Stimulated activated CD4-positive, alpha-beta T cell treated with anti-CD3 and anti-CD28 coated beads, TNF-alpha, amount 100 ng/mL, for 48 hours (primary cell): ENCODE measurements at places on chromosomes 7 and 10.

DNA sequence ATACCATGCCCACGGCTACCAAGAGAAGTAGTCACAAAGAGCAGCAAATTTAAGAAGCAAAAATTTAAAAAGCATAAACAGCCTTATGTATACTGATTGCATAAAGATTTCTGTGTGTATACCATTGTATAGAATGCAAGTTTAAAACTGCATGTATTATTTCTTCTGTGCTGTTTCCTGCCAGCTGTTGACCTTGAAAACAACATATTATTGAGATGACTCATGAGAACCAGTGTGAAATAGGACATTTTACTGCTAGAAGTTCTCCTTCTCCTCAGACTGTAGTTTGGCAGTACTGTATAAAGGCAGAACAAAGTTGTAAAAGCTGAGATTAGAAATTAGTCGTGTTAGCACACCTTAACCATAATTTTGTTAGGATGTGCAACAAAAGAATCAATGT is 42.3 kb upstream of the SGCE start:
- no peak for DNase-seq

DNA sequence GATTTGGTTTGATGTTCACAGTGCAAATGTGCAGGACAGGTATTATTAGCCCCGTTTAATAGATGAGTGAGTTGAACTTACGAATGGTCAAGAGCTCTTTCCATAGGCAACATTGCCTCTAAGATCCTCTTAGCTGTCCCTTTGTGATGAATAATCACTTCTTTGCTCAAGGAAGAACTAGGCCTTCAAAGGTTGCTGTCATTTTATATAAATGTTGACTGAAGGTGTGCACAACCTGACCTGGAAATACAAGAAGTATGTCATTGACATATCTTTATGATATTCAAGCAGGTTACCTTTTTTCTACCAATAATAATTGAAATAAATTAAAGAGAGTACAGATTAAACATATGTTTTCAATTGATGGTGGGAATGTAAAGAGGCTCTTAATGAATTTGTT is 48.5 kb upstream of the GLCCI1 start:
- no peak for DNase-seq

DNA sequence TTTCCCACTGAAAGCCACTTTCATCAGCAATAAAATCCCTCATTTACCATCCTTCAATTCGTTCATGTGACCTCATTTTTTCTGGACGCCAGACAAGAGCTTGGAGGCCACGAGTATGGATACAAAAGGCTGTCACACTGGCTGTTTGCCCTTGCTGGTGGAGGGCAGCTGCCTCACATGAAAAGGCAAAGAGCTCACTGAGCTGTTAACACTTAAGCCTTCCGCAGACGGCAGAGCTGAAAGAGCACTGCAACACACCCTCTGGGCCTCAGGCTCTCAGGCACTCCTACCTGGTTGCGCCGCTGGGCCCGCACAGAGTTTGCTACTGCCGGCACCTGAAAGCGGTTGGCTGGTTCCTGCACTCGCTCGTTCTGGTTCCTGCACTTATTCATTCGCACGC is 193.5 kb downstream of the CFTR start:
- DNase-seq: no peak

DNA sequence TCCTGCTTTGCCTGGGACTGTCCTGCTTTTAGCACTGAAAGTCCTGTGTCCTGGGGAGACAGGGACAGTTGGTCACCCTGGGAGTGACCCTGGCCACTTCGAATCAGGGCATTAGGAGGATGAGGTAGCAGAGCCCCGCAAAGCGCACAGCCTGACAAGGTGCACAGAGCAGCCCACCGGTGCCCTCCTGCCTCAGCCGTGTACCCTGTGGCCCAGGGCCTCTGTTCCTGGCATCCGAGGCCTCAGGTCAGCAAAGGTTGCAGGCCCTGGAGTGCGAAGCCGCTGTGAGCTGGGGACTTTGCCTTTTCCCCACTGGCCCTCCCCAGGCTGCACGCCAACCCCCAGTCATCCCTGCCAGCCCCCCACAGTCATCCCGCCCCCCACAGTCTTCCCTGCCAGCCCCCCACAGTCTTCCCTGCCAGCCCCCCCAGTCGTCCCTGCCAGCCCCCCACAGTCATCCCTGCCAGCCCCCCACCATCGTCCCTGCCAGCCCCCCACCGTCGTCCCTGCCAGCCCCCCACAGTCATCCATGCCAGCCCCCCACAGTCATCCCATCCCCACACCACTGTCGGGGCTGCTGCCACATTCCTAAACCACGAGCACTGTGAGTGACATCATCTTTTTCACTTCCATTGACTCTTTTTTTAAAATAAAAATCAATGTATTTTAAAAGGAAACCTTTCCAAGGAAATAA is 91.8 kb downstream of the RGS10 start:
- DNase-seq: no peak

GRCh38 chr10:11557513-11557912 is 53.9 kb downstream of the USP6NL start:
- DNase-seq: no peak

DNA sequence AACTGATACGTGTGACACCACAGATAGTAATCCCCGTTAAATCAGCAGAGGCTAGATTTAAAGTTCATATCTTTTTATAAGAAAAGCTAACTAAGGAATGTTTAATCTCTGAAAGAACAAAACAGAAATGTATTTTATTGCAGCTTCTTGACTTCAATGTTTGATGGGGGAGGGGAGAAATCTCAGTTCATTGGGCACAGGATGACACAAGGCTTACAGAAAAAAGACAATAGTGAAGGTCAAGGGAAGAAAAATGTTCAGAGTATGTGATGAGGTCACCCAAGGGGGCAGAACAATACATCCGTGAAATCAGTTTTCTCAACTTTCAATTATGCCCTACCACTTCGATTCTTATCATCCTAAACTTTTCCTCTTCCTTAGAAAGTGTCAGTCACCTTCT is 102.9 kb downstream of the ELAPOR2 start:
- no peak for DNase-seq

DNA sequence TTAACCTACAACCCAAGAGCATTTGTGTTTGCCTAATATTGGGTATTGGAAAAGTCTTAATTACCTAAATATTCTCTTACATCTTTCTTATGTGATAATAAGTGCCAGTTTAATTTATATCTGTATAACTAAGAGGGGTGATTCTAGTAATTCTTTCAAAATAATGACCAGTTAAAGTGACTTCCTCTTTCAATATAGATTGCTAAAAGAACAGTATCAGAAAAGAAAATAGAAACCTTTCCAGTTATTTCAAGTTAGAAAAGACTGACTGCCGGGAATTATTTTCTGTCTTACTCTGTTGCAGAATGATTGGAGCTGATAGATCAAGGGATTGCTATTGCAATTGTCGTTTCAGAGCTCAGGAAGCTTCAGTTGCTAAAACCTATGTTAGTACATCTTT is 525.0 kb upstream of the SEMA3D start:
- no peak for DNase-seq

GRCh38 chr7:142380069-142380468 is 122.2 kb upstream of the PRSS58 start:
- no peak for DNase-seq

DNA sequence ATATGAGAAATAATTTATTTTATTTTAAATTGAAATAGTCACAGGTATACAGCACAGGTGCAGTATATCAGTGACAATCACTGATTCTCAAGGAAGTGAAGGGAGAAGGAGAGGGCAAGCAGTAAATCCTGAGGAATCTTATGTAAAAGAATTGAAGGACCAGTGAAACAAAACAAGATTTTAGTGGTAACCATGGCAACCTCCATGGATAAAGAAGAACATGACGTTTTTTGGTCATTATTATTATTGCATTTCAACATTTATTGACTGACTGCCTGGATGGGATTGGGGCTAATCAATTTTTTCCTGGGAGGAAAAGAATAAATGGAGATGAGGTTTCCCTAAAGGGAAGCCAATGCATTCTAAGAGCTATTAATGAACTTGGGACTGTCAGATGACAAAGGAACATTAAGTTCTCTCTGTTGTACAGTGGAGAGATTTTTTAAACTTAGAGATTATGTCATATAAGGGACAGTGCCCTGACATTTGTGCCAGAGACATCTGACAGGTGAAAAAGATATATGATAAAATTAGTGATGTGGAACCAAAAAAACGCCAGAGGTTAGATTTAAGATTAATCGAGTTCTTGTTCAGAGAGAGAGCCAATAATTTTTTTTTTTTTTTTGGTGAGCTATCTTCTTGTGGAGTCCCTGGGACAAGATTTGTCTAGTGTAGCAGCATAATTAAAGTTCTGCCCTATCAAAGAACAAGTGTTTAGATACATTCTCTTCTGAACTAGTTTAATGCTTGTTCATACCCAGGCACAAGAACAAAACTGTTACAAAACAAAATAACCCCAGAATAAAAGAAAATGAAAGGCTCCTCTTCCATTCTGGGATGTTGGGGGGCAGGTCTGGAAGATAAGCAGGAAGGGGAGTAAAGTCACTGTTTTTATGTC is 279.9 kb downstream of the CSTF2T start:
- no peak for DNase-seq

- no peak for DNase-seq
Measured at GRCh38 chr10:62457598-62457997, 83.4 kb downstream of the ZNF365 start.

GRCh38 chr7:134649226-134649775 is 2.6 kb downstream of the BPGM start:
- no peak for DNase-seq

- no peak for DNase-seq
Measured at GRCh38 chr10:75525646-75526045, 94.2 kb downstream of the LRMDA start.

DNA sequence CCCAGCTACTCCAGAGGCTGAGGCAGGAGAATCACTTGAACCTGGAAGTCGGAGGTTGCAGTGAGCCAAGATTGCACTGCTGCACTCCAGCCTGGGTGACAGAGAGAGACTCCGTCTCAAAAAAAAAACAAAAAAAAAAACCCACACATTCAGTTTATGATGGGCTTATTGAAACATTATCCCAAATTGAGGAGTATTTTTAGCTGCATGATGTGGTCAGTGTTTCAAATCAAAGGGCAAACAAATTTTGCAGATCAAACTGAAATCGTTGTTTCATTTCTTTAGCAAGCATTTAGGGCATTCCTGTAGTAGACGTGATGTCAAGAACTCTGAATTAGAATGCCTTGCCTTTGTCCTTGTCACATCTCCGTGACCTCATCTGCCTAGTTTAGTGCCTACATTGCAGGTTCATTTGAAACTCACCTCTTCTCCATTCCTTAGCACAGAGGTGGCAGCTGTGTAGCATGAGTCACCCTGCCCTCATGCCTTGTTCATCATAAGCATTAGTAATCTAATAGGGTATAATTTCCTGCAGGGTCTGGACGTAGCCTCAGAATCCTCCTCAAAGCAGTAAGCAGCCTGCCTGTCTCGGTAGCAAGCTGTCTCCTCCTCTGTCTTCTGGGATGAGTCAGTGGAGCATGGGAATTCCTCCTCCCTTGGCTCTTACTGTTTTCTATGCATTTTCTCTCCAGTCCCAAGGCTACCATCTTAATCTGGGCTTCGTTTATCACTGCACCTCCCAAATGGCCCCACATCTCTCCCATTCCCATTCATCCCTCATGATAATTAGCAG is 73.8 kb downstream of the CUL1 start:
- peak; percentile 13 for DNase-seq

DNA sequence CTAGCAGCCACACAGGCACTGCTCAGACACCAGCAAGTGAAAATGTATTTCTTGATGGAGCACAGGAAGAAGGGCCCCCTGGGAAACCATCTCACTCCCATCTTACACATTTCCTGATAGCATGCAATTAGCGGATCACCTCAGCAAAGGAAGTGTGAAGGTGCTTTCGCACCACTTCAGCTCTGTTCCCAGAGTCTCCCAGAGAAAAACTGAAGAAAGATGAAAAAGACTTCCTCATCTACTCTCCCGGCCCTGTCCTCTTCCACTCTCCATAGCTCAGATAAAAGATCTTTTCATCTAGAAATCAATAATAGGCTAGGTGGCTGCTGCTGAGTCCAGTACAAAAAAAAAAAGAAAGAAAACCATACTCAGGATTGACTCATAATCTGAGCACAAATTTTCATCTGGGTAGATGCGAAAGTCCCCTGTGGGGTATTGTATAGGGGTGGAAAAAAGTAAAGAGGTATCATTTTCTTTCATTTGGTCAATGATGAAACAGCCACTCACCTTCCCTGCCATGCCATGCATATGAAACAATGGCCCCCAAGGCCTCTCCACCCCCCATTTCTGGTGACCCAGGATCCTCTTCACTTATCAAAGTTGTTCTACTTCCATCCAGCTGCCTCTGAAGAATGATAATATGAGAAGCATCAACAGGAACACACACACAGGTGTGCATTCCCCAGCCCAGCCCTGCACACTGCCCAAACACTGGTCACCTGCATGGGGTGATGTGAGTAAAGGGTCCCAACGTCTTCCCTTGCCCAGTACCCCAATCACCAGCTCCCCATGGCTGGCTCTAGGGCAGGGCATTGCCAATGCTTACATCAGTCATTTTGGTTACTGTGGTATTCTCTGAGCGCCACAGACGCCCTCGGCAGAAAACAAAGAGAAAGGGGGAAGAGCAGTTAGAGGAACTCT is 48.8 kb upstream of the DGKI start:
- no peak for DNase-seq

DNA sequence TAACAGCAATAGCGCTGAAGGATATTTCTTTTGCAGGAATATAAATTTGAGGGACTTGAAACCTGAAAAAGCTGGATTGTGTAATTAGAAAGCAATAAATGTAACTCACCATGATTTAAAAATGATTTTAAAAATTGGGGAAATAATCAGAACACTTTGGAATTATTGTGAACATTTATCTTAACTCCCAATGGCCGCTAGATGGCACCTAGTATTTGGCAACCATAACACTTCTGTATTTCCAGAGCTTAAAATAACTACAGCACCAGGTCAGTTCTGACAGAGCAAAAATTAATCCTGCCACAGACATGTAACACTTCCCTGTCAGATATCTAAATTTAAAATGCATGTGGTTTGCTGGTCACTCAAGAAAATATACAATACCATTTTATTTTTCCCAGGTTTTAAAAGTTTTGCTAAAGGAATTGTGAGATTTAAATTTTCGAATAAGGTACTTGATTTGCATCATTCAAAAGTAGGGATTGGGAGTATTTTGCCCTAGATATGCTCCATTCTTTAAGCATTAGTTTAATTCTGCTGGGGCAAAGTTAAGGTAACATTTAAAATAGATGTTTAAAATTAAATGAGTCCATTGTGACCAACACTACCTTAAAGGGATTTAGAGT is 144.5 kb downstream of the PPP1R3A start:
- DNase-seq: no peak

- no peak for DNase-seq
Measured at GRCh38 chr7:125119559-125120115, 190.0 kb upstream of the POT1 start.

GRCh38 chr10:133384071-133384470 is 5.0 kb downstream of the PAOX start:
- no peak for DNase-seq

DNA sequence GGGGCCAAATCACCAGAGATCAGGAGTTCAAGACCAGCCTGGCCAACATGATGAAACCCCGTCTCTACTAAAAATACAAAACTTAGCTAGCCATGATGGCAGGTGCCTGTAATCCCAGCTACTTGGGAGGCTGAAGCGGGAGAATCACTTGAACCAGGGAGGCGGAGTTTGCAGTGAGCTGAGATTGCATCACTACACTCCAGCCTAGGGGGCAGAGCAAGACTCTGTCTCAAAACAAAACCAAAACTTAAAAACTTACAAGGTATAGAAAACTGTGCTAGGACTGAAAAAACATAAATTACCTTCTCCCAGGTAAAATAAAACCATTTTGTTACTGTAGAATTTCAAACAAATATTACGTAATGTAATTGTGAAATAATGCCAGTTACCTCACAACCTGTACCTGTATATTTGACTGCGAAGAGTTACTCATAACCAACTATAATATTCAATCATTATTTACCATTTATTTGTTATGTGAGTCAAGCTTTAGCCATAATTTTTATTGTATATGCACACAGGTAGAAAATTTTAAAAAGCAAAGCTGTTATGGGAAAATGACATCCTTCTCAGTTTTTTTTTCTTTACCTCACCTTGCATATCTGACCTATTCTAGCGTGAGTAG is 180.9 kb downstream of the SEMA3A start:
- DNase-seq: no peak
